ENCODE measurements at places on chromosomes 12 and 14. TPM values are rescaled to one million over a fixed set of nuclear protein-coding genes. Genes with fewer than 3 reads are reported as not detected.

DNA sequence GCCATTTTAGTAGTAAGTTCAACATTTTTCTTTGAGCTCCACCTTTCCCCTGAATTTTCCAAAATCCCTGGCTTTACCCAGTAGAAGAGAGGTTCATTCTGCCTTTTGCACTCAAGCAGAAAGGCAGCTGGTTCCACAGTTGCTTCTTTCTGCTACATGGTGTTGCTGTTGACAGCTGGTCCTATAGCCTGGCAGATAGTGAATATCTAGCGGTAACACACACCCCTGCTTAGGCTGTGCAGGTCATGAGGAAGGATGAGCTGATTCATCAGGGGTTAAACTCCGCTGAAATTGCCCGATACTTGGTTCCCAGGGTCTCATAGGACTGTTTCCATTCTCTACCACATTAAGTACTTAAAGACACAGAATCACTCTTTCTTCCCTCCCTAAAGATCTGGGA lies 62.4 kb downstream of the PUS7L start:
- no peaks in the 10 kb centered on the region for H3K27me3 ChIP-seq
- H3K36me3 ChIP-seq: no peaks in the 10 kb centered on the region
- H3K27ac ChIP-seq: no peak overlapping the region
- no peaks in the 10 kb centered on the region for H3K4me1 ChIP-seq
- no peak for DNase-seq

- H3K36me3 ChIP-seq: no peaks in the 10 kb centered on the region
- no peak for DNase-seq
- no peak overlapping the region for H3K4me3 ChIP-seq
- H3K4me1 ChIP-seq: no peaks in the 10 kb centered on the region
- H3K27me3 ChIP-seq: no peaks in the 10 kb centered on the region
- no peak overlapping the region for H3K27ac ChIP-seq
These were observed 137.6 kb upstream of the TMTC1 start for GRCh38 chr12:29921307-29921706.

DNA sequence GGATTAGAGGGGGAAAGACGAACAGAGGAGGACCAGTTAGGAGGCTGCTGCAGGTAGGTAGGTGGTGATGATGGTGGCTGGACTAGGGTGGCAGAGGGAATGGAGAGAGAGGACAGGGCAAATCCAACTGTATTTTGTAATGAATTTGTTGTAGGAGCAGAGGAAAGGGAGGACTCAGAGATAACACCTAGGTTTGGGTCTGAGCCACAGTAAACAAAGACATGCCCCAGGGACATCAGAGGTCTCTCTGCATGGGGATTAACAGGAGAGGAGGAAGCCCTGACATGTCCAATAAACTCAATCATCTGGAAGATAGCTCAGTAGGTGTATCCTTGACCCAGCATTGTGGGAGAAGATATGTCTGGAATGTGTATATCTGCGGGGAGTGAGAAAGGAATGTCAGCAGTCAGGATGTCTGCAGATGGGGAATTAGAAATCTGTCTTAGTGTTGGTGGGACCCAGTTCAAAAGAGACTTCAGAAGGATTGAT lies 4.7 kb upstream of the SLC48A1 start:
- no peak overlapping the region for H3K27ac ChIP-seq
- H3K27me3 ChIP-seq: no peaks in the 10 kb centered on the region
- H3K4me3 ChIP-seq: no peak overlapping the region
- DNase-seq: no peak
- H3K36me3 ChIP-seq: no peaks in the 10 kb centered on the region

CNTN1 gene
- total RNA-seq: 44.2 TPM
